Activated effector memory CD4-positive, alpha-beta T cell treated with Interleukin-2 at 50 U/mL for 16 hours (primary cell): ENCODE measurements at places on chromosomes 12 and 14.

DNA sequence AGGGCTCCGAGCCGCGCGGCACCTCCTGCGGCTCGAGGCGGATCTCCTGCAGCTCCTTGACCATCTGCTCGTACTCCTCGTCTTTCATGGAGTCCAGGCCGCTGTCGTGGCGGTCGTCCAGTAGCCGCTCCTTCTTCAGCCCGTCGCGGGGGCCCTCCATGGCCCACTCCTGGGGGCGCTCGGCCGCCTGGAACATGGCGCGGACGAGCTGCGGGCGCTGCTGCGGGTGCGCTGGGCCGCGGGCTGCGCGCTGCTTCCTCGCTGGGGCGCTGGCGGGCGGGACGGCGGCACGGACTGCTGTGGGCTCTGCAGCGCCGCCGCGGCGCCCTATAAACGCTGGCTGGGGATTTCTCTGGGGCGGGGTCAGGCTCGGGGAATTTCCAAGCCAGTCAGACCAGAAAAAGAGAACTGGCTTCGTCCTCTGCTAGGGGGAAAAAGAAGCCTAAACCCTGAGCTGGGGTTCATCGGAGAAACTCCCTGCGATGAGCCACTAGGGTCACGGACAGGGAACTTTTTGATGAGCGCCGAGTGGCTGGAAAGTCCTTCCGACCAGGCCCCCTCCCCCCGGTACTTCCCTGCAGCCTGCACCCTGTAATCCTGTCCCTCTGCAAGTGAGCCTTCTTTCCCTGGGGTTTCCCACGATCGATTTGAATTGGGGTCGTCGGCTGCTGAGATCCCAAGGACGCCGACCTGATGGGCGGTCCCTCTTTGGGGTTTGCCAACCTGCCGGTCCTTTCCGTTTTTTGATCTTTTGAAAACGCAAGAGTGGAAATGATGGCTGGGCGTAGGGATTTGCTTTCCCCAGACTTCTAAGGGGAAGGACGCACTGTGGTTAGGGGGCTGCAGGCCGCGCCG, at the start of gene NFKBIA:
TSS of gene NFKBIA (minus strand) at position 301 of the 855 bp plus-strand sequence. CDS start at position 196, 105 bp downstream.
- peak; percentile 88 for DNase-seq

GRCh38 chr12:107485731-107486130, 199.9 kb upstream of the PWP1 start:
- no peak for DNase-seq

DNA sequence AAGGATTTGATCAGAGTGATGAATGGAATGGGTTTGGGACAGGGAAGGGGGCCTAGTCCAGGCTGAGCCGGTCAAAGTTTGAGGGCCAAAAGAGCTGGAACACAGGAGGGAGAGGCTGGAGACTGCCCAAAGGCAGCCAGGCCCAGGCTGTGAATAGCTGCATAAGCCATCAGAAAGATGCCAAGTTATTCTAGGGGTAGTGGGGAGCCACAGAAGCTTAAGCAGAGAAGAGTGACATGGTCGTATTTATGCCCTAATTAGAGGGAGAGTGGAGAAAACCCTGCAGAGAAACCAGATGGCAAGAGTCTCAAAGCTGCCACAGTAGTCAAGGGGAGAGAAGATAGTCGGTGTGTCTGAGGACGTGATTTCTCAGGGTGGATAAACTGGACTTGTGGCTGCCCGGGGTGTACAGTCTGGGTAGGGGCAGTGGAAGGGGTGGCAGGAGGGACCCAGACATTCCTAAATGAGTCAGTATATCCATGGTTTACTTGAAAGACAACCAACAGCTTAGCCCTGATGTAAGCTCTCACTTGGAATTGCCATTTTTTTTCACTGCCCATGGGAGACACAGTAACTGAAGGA, 99.2 kb downstream of the PRICKLE1 start:
- DNase-seq: no peak

GRCh38 chr14:22427771-22428231, 161.2 kb downstream of the DAD1 start:
- no peak for DNase-seq

DNA sequence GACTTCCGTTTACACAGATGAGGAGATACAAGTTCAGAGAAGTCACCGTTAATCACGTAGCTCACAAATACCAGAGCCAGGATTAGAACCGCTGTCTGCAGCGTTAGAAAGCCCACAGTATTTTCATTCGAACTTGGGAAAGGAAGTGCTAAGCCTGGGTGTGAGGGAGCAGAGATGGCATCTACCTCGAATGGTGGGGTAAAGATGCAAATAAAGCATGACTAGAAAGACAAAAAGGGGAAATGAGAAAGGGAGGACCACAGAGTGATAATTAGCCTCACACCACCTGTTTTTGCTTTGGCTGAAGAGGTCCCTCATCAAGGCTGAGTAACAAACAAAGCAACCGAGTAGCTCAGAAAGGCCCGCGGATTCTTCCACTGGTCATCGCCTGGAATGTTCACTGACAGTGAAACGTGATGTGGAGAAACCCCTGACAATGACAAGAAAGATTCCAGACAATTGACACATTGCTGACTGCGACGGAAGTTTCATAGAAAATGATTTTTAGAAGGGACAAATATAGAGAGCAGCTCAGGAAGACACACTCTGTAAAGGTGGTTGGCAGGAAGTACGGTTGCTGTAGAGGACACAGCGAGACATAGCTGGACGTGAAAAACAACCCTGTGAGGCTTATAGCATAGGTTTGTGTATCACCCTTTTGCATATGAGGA, 31.5 kb upstream of the BHLHE41 start:
- no peak for DNase-seq

- DNase-seq: no peak
Observed at GRCh38 chr14:23829736-23830471, 123.7 kb upstream of the DHRS4 start.

- DNase-seq: no peak
Observed at GRCh38 chr12:69913526-69913925, 88.5 kb downstream of the MYRFL start.

DNA sequence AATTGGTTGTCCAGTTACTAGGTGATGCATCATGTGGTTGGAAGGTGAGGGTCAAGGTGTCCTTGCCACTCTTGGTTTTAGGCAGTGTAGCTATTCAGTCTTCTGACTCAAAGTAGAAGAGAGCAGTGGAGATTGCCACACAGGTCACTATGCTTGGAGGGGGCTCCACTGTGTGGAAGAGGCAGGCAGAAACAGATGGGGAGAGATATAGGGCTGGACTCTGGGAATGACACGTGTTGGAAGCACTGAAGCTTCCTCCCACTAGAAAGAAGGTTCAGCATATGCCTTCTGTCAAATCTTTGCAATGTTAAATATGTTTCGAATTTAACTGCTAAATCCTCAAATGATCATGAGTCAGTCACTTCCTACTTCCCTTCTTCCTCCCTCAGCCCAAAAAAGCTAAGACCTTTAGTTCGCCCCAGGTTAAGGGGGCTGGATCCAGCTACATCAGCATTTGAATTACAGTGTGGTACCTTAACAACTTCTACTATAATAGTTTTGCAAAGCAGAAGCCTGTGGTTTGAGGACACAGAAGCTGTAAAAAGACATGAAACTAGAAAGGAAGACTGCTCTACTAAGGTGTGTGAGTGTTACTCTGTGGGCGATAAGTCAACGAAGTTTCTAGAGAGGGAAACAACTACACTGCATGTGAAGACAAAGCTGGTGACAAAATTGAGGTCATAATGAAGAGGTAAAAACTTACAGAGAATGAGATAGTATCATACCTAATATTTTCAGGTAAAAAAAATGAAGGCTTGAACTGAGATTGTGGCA, 228.0 kb downstream of the NELL2 start:
- DNase-seq: no peak

- no peak for DNase-seq
Observed at GRCh38 chr12:67039995-67040860, 228.9 kb upstream of the CAND1 start.

DNA sequence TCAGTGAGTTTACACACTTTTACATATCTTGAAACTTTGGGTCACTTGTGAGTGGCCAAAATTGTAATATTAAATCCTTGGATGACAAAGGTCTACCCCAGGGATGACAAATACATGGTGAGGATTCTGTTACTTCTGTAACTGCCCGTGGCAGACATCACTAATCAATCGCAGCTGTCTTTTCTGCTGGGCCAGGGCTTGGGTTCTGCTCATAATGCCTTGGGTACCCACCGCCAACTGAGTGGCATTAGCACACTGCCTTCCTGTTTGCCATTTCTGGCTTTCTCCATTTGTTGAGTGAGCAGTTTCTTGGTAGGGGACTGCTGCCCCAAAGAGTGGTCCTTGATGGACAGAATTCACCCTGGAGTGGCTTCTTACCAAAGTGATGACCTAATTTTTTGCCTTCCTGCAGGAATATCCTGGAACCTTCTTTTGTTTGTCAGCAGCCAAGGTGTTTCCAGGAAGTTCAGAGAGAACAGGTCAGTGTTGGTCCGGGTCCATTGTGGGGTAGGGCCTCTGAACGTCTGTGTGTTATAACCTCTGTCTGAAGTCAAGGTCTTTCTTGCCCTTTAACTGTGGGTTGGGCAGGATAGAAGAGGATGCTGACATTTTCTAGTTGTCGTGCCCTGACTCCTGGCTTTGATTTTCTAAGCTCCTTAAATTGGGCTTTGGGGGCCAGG, 6.2 kb downstream of the TSPAN9 start:
- no peak for DNase-seq

DNA sequence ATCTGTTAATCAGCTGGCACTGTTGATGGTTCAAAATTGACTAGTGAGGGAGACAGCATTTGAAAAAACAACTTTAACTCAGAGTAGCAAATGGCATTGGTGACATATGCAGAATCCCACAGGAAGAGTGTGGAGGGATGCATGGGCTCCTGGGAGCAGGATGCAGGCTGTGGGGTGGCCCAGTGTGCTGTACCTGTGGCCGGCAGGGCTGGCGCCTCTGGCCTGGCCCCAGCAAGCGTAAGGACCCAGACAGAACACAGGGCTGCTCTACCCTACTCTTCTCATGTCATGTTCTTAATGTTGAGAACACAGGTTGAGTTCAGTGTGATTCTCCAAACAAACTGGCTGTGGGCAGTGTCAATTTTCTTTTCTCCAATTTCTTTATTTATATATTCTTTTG, 33.4 kb downstream of the DDX51 start:
- DNase-seq: no peak

DNA sequence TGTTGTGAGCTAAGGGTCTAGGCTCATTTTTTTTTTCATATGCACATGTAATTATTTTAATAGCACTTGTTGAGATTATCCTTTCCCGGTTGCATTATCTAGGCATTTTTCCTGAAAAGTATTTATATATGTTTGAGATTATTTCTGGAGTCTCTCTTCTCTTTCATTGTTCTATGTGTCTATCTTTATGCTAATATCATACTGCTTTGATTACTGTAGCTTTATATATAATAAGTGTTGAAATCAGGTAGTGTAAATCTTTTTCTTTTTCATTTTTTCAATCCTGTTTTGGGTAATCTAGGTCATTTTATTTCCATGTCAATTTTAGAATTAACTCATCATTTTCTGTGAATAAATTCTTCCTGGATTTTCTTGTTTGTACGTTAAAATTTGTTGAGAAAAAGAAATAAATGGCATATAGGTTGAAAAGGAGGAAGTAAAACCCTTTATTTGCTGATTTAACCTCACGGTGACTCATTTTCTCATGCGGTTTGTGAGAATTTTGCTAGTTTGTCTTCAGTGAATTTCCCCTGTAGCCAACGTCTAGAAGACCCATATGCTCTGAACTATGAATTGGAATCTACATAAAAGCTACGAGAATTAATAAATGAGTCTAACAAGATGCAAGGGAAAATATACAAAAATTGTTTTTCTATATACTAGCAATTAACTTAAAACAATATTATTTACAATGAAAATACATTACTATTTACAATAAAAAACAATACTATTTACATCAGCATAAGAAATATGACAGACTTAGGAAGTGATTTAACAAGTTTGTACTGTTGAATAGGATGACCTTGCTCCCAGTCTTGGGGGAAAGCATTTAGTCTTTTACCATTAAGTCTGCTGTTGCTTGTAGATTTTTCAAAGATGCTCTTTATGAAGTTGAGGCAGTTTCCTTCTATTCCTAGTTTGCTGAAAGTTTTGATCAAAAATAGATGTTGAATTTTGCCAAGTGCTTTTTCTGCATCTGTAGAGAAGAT, 105.0 kb downstream of the SNAPC1 start:
- no peak for DNase-seq

- DNase-seq: no peak
Observed at GRCh38 chr14:67241411-67242167, at the start of gene PALS1. Gene PALS1, plus strand, starts transcription at chr14:67241435. Its CDS starts 37,736 bp downstream, at chr14:67279171.

- DNase-seq: no peak
Observed at GRCh38 chr14:49106741-49107667, 479.2 kb downstream of the RPS29 start.

GRCh38 chr14:23327947-23328744, 6.9 kb downstream of the PABPN1 start:
- peak; percentile 29 for DNase-seq

GRCh38 chr12:124636138-124636978, 68.9 kb upstream of the NCOR2 start:
- DNase-seq: peak; percentile 26

DNA sequence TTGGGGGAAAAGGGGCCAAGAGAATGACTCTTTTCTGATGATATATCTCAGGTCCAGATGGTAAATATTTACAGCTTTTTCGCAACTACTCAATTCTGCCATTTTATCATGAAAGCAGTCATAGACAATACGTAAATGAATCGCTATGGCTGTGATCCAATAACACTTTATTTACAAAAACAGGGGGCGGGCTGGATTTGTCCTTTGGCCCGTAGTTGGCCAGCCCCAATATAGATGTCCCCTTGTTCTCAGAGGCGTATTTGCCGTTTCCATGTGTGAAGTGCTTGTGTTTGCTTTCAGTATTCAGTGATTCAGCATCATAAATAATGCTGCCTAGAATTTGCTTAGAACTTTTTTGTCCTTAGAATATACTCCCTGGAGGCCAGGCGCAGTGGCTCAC, 77.2 kb downstream of the CCDC92 start:
- DNase-seq: no peak

GRCh38 chr12:121918679-121919038, 267 bp downstream of the CFAP251 start:
- DNase-seq: no peak

GRCh38 chr14:100662879-100663760, 63.6 kb upstream of the DLK1 start:
- DNase-seq: peak; percentile 33

DNA sequence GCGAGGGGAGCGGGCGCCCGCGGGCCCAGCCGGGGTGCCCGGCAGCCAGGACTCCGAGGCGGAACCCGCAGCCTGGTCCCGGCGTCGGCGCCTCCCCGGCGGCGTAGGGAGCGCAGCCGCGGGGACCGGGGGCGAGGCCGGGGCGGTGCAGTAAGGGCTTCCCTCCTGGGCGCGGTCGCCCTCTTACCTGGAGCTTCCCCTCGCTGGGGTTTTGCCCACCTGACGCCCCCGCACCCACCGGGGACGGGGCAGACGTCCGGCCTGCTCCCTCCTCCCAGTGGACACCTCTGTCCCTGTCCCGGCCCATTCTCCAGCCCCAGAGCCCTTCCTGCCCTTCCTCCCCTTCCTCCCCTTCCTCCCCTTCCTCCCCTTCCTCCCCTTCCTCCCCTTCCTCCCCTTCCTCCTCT, 413 bp upstream of the TUBA1C start:
- DNase-seq: peak; percentile 32
